ENCODE measurements at places on chromosomes 12 and 14. TPM values are rescaled to one million over a fixed set of nuclear protein-coding genes. Genes with fewer than 3 reads are reported as not detected.

Gene ETFBKMT
- total RNA-seq: 5.6 TPM

Gene SCNN1A
- 63.8 TPM for total RNA-seq

Gene OVCH1
- 0.18 TPM for total RNA-seq

Gene TCL1B
- total RNA-seq: not detected

Gene LYZ
- total RNA-seq: 28.5 TPM

Gene CLEC9A
- 0.57 TPM for total RNA-seq

Gene LALBA
- total RNA-seq: not detected

Gene COQ6
- total RNA-seq: 31.4 TPM

Gene SLC10A1
- total RNA-seq: 0.23 TPM

Gene ENDOU
- 0.89 TPM for total RNA-seq

Gene VRK1
- 15.6 TPM for total RNA-seq

Gene PPP1R1A
- 1.1 TPM for total RNA-seq

Gene AGAP2
- total RNA-seq: 2.8 TPM

Gene ELK3
- 41.7 TPM for total RNA-seq

Gene PLCZ1
- not detected for total RNA-seq

Gene NCKAP5L
- total RNA-seq: 24.0 TPM

Gene NYNRIN
- total RNA-seq: 32.7 TPM

Gene CD163L1
- total RNA-seq: 1.1 TPM

Gene GARIN6
- not detected for total RNA-seq

Gene GCN1
- total RNA-seq: 114 TPM

Gene MMP14
- total RNA-seq: 172 TPM

Gene IGF1
- 9.2 TPM for total RNA-seq

Gene CCDC60
- total RNA-seq: 4.8 TPM

Gene PZP
- 0.34 TPM for total RNA-seq

Gene RAB15
- 71.4 TPM for total RNA-seq

Gene KLHL28
- 15.4 TPM for total RNA-seq
